ENCODE measurements at places on chromosomes 16 and 17.

DNA sequence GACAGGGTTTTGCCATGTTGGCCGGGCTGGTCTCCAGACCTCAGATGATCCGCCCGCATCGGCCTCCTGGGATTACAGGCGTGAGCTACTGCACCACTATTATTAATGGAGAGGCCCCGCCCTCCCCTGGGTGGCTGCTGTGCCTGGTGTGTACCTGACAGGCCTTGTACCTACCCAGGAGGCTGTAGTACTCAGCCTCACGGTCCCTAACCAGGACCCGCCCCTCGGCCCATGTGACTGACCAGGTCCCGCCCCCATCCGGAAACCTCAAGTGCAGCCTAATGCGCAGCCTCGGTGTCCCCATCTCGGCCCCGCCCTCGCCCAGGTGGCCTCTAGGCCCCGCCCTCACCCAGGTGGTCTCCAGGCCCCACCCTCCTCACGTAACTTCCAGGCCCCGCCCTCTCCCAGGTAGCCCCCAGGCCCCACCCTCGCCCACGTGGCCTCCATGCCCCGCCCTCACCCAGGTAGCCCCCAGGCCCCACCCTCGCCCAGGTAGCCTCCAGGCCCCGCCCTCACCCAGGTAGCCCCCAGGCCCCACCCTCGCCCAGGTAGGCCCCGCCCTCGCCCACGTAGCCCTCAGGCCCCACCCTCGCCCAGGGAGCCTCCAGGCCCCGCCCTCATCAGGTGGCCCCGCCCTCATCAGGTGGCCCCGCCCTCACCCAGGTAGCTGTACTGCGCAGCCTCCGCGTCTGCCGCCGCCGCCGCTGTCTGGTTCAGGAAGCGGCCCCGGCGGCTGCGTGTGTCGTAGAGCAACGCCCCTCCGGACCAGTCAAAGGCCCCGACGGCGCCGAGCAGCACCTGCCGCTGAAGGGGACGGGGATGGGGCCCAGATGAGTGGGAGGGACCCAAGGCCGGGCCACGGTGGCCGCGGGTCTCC is 31.0 kb downstream of the HASPIN start:
- peak; percentile 27 for DNase-seq

GRCh38 chr17:16415031-16415924 is at the start of gene TRPV2:
Gene TRPV2, plus strand, starts transcription at chr17:16415571. Its CDS starts 2,098 bp downstream, at chr17:16417669.
- peak; percentile 36 for DNase-seq

- DNase-seq: peak; percentile 43
These were observed 47.9 kb upstream of the MAP3K14 start for GRCh38 chr17:45364531-45365390.

- DNase-seq: no peak
These were observed 2.3 kb downstream of the SGSH start for GRCh38 chr17:80217703-80218362.

GRCh38 chr17:28511858-28512461 is 5.8 kb downstream of the FOXN1 start:
- no peak for DNase-seq

GRCh38 chr16:27983244-27983643 is 80.3 kb downstream of the GSG1L start:
- DNase-seq: no peak

GRCh38 chr17:60959011-60959410 is 281.4 kb downstream of the BCAS3 start:
- DNase-seq: no peak

GRCh38 chr17:64777415-64778239 is 115.5 kb upstream of the SMURF2 start:
- peak; percentile 56 for DNase-seq

DNA sequence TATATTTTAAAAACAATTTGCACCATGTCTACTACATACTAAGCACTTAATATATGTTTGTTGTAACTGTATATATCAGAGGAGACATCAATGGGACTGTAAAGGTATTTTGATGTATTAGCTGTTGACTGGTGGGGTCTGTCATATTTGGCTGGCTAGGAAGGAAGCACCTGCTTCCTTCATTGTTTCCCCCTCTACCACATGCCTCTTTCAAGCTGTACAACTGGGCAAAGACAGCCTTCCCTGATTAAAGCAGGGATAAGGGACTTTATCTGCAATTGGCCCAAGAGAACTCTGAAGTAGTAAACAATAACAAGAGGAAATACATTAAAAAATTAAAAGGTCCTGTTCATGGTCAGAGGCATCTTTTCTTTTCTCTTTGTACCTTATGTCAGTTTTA is 5.5 kb upstream of the SLFN12L start:
- no peak for DNase-seq

DNA sequence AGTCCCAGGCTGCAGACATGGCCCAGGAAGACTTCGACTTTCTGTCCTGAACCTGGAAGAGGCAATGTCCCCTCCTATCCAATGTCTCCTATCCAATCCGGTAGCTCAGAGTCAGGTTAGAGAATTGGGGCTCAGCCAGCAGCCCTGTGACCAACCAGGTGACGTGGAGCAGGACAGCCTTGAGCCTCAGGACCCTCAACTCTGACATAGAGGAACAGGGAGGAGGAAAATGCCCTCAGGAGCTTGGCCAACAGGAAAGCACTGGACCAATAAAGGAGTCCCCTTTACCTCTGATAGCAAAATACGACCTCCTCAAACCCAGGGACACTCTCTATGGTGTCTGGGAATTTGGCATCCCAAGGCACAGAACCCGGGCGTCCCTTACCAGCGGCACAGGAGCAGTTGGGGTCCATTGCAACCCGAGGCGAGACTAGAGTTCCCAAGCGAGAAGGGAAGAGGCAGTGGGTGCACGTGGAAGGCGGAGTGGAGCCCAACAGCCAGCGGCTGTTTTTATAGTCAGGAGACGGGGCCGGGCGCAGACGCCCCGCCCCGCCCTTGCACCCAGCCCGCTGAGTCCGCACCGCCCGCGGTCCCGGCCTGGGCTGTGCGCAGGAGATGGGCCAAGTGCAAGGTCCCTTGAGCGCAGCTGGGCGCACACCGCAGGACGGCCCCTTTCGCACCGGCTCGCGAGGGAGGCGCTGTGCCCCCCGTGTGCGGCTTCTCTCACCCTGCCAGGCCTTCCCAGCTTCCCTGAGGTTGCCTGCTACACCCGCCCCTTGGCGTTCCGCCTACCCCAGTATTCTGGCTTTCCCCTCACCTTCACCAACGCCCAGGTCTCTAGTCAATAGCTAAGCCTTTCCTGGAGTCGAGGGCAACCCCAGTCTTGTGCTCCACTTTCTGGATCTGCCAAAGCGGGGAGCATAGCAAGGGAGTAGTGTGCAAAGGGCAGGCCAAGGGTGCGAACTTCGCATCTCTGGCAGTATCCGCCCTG is at the start of gene MT1G:
TSS of gene MT1G (minus strand) at position 485 of the 991 bp plus-strand sequence. CDS start at position 413, 72 bp downstream.
- DNase-seq: no peak

DNA sequence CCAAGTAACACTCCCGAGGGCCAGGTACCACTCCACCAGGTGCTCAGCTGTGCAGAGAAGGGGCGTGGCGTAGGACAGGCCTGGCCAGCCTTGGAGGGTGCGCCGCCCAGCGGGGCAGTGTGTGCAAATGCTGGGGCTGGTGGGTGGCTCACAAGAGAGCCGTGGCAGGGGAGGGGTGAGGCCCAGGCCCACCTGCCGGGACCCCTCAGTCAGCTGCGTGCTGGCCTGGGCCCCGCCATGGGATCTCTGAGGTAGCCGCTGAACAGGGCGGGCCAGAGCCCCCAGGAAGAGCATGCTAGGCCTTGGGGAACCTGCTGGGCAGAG is 8.8 kb downstream of the TPSG1 start:
- no peak for DNase-seq

- DNase-seq: peak; percentile 23
These were observed at the start of gene PLLP for GRCh38 chr16:57284209-57284951. Gene PLLP, minus strand, starts transcription at chr16:57284672. Its CDS starts 132 bp downstream, at chr16:57284540.

- DNase-seq: no peak
These were observed at the start of gene CA10 for GRCh38 chr17:52158450-52159042. Gene CA10, minus strand, starts transcription at chr17:52158714.

GRCh38 chr16:23040246-23040645 is 109.0 kb downstream of the USP31 start:
- no peak for DNase-seq

GRCh38 chr16:13270602-13271001 is 369.2 kb downstream of the SHISA9 start:
- no peak for DNase-seq

GRCh38 chr16:21301168-21301894 is 23.2 kb upstream of the CRYM start:
- peak; percentile 35 for DNase-seq

DNA sequence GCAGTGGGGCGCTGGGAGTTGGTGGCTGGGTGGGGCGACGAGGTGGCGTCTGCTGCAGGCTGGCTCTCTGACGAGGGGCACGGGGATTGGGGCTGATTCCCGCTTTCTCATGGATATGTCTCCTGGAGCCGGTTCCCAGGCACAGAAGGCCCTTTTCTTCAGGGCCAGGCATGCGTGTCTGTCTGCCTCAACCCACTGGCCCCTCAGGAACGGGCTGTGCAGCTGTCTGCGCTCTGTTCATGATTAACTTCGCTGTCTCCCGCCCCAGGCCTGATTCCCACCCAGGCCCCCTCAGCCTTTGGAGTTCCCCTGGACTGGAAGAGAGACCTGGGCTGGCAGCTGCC is 53.1 kb downstream of the RAP1GAP2 start:
- no peak for DNase-seq

- no peak for DNase-seq
These were observed 4.3 kb downstream of the KLHL36 start for GRCh38 chr16:84652566-84652965.

GRCh38 chr17:45908460-45908859 is 14.1 kb downstream of the MAPT start:
- no peak for DNase-seq

GRCh38 chr16:19822533-19822932 is 62.1 kb downstream of the GPRC5B start:
- DNase-seq: no peak

DNA sequence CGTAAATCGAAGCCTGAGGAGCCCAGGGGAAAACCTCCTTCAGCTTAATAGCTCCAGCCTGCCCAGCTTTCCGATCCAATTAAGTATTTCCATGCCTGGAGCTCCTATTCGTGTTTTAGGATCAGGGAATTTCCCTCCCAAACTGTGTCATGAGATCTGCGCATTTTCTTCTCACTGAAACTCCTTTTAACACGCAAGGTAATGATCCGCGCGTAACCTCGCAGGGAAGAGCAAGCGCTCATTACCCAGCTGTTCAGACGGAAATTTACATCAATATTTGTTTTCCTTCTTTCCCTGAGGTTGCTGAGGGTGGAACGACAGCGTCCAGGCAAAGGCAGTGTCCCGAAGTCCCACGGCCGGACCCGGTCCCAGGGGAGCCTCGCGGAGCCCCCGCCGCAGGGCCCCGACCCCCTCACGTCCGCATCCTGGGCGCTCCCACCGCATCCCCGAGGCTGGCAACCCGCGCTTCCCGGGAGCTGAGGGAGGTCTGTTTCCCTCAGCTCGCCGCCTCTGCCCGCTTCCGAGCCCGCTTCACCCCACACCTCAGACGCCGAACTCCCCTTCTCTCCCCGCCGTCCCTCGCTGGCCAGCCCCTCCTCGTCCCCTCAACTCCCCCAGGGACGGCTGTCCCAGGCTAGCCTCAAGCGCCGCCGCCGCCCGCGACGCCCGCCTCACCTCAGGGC is 415 bp downstream of the ABCA5 start:
- DNase-seq: peak; percentile 3

DNA sequence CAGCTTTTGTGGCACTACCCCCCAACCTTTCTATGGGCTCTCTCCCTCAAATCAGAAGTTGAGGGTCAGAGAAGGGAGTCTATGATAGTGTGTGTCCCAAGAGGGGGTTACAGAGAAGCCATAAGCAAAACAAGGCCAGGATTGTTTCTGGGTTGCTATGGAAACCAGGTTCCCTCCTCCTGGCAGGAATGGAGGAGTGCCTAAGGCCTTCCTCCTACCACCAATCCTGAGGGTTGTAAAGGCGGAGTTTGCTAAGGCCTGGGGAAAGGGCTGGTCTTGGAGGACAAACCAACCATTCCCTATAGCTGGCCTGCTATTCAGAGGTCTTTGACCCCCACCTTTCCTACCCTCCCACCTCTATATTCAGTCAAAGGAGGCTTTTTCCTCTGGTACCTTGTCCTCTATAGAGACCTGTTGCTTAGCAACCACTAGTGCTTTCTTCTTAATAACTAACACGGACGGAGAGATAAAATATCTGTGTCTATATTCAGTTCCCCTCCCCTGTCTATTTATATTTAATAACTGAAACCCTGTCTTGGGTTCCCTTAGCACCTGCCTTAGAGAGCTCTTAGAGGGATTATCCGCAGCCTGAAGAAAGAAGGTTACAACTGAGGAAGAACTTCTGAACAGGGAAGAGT is 43.4 kb downstream of the NEUROD2 start:
- DNase-seq: no peak

DNA sequence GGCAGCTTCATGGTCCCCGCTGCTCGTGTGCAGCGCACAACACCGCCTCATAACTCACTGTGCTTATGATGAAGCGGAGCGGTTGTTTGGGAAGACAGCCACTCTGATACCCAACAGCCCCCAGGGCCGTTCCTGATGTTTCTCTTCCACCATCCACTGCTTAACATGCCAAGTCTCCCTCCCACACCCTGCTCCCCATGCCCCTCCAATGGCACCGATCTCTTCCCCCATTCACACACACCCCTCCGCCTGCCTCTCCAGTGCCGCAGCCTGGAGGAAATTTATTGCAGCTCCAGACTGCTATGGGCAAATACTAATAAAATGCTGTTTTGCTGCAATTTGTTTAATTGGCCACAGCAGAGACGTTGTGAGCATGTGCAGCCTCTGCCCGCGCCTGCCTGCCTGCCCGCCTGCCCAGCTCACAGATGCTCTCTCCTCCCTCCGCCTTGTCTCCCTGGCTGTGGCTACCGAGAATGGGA is 80.3 kb upstream of the LHX1 start:
- DNase-seq: no peak

DNA sequence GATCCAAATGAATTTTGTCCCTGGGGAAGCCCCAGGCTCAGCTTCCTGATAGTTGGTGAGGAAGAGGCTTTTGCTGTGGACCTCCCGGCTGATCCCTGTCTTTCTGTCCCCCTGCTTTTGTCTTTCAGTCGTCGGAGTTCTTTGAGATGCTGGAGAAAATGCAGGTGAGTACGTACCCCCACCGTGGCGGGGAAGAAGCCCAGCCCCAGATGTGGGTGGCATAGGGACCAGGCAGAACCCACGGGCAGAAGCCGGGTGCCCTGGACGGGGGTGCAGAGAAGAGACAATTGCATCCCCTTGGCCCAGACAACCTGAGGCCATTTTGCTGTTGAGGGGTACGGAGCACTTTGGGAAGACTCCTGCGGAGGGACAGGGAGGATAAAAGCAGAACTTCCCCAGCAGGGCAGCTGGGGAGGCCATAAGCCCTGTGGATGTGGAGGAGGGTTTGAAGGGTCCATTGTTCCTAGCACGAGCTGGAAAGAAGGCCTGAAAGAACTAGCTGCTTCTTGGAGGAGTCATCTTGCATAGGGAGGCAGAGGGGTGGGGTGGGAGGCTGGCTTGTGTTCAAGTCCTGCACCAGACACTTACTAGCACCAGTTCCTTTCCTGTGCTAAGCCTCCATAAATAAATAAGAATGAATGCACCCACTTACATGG is 105.6 kb downstream of the OR1D5 start:
- DNase-seq: no peak

- no peak for DNase-seq
These were observed 324.1 kb downstream of the ZFHX3 start for GRCh38 chr16:72723781-72724180.

DNA sequence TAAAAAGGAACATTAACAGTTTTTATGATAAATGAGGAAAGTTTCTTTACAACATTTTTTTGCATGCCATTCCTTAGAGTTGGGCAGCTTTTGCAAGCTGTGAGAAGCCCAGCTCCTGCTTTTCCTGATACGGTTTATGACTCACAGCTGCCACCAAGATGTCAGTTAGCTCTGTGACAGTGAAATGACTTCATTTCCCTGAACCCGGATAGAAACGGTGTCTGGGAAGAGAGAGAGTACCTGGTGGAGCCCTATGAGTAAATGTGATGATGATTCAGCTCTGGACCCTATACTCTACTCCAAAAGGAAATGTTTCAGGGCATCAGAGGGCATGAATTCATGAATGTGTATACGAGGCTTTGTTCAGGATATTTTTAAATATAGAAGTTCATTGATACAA is 366.3 kb upstream of the HSBP1 start:
- no peak for DNase-seq

All from CD14-positive monocyte (primary cell).